ENCODE measurements at places on chromosomes 12 and 14.

GRCh38 chr12:133222211-133222610 lies 13.5 kb downstream of the ANHX start:
- no peak for DNase-seq

DNA sequence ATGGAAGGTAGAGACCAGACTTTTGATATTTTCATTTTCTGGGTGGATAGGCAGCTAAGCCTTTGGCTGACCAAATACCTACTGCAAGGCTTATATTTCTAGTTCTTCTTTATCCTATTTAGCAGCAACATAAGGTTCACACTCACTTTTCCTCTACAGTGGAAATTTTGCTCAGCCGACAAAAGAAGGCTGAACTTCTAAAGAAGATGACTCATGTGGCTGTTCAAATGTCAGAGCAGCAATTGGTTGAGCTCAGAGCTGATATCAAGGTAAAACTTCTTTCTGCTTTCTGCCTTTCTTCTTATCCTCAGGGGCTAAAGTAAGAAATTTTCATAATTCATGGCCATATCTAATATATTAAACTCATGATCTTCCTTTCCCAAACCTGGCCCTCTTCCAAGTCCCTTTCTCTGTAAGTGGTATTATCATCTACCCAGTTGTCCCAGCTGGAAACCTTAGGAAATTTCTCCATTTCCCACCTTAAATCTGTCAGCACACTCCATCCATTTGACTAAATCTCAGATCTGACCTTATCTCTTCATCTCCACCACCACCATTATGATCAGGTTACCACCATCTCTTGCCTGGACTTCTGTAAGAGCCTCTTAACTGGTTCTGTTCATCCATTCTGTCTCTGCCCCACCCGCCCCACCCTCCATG lies 19.8 kb upstream of the KCNH3 start:
- DNase-seq: no peak

- no peak for DNase-seq
Measured at GRCh38 chr12:3291939-3292338, 199.1 kb upstream of the PRMT8 start.

DNA sequence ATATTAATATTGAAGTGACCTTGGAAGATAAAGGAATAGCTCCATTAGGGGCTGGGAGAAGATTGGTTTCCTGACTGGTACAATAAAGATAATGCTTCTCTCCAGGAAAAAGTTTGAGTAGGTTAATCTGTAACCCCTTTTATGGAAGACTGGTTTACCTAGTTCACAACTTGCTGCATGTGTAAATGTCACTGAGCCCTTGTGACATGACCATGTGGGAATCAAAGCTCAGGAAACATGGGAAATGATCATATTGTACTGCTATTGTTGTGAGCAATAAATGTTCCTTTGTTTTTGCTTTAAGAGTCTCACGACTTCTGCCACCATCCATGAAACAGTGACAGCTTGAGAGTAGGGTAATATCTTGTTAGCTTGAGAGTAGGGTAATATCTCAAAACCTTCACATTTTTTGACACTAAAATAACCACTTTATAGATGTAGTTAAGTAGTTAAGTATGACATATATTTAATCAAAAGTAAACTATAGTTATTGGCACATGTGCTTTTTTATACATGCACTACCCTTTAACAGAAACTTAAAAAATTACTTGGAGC lies 1338.6 kb downstream of the FSCB start:
- no peak for DNase-seq

GRCh38 chr14:104187931-104188726 lies 49.7 kb downstream of the KIF26A start:
- DNase-seq: no peak

- no peak for DNase-seq
Measured at GRCh38 chr12:53624458-53624857, 1.7 kb downstream of the ATF7 start.

DNA sequence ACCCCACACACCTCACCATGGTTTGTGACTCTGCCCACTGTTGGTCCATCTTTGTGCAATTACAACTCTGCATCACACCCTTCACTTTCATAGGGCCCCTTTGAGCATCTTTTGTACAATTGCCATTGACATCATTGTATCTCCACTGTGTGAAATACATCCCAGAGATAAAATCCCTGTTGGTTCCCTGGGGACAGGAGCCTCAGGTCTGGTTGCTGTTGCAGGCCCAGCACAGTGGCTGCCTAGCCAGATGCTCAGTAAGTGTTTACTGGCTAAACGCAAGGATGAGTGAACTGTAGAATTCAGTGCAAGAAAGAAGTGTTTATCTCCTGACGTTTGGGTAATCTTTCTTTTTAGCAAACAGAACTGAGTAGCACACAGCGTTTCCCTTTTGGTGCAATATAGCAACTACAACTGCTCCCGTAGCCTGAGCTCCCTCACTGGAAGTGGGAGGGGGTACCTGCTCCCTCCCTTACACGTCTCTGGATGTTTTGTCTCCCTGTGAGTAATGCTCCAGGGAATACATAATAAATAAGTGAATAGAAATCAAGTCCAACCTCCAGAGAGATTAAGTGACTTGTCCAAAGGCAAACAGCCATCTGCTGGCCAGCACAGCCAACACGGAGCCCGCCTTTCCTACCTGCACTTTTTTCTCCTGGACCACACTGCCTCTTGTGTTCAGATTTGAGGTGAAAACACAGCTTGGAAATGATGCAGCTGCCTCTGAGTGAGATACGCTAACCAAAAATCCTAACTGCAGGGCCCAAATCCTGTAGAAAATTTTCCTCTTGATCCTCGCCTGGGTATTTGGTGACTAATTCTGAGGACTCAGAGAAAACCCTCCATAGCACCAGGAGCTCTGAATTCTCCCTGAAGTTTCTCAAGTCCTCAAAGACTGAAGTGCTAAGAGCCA lies 27.4 kb downstream of the GALNT16 start:
- DNase-seq: no peak

- no peak for DNase-seq
Measured at GRCh38 chr12:31371256-31371620, 45.3 kb upstream of the SINHCAF start.

GRCh38 chr12:130672089-130672820 lies 43.8 kb downstream of the RIMBP2 start:
- DNase-seq: no peak

- DNase-seq: no peak
Measured at GRCh38 chr14:89397569-89398230, 19.3 kb downstream of the FOXN3 start.

GRCh38 chr14:96627811-96628775 lies 125.9 kb downstream of the PAPOLA start:
- DNase-seq: no peak

DNA sequence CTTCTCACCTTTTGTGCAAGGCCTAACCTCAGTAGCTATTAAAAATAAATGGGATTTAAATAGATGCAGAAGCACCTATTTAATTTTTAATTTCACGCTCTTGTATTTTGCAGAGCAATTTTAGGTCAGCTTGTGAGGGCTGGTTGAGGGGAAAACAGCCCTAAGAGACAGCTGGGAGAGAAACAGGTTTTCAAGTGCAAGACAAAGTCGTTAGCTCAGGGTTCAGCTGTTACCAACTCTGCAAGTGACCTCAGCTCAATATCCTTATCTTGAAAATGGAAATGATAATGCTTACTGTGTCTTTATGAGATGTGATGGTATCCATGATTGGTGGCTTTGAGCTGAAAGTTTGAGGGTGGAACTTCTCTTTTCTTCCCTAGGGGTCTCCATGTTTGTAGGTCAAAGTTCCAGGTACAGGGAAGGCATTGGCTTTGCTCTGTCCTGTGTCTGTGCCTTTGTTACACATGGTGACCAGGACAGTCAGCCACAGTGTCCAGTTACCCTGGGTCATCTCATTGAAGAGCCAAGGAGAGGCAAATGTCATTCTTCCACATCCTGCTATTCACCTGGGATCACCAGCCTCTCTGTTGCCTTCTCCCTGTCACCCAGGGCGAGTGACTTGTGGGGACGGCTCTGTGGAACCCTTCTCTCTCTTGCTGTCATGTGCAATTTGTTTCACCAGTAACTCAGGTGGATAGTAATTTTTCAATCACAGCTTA lies 100.3 kb downstream of the SAMD4A start:
- DNase-seq: no peak

GRCh38 chr14:86575141-86575540 lies 1045.2 kb downstream of the FLRT2 start:
- no peak for DNase-seq

GRCh38 chr14:51431741-51432140 lies 191.7 kb downstream of the TMX1 start:
- no peak for DNase-seq

- peak; percentile 74 for DNase-seq
Measured at GRCh38 chr14:105527826-105528585, 1.6 kb downstream of the TMEM121 start.

DNA sequence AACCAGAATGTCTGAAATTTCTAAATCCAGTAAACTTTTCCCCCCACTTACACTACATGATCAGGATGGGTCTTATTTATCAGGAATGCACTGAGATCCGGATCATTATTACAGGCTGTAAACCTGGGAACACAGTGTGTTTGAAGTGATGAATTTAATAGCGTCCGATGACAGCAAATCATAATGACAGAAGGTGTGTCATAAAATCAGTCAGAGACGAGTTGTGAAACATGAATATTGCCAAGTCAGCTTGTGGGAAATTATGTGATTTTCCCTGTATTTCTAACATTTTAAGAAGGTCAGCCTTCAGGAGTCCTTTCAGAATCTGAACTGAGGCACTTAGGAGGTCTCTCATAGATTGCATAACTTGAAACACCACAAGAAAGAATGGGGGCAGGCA lies 36.7 kb downstream of the RERG start:
- DNase-seq: no peak

GRCh38 chr12:124660851-124661250 lies 93.4 kb upstream of the NCOR2 start:
- no peak for DNase-seq

DNA sequence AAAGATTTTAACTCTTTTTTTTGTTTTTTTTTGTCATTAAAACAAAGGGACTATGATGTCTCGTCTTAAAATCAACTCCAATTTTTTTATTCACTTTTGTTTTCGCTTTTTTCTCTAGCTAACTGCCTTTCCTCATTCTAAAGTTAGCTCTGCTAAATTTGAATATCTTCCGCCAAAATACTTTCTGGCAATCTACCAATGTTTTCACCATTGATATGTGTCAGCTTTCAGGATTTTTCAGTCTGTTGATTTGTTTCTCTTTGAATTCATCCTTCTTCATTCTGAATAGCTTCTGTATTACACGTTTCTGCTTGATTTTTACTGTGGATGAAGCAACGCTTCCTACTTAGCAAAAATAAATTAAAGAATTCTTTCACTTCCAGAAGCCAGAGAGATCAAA lies 38.7 kb upstream of the NOVA1 start:
- DNase-seq: no peak

GRCh38 chr12:48967991-48968390 lies 3.5 kb downstream of the WNT10B start:
- DNase-seq: no peak

DNA sequence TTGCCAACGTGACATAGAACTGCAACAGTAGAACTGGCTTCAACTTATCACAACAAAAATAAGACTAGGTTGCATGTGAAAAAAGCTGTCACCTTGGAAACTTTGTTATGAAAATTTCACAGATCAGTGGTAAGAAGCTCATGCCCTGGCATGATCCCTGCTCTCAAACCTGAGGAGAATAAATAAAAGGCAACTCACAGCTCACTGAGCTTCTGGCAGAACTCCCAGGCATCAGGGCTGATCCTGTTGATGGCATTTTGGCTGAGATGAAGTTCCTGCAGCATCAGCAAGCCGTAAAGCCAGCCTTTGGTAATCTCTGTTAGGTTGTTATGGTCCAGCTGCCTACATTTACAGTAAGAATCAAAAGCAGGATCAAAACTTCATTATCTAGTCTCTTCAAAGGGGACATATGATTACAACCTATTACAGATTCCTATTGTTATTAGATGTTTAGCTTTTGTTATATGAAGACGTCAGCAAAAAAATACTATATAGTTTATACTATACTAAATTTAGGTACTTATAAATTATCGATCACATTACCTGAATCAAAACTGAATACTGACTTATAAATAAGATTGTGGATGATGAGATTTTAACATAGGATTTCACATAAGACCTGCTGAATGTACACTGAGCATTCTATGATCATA lies 32.0 kb downstream of the LRIG3 start:
- no peak for DNase-seq

DNA sequence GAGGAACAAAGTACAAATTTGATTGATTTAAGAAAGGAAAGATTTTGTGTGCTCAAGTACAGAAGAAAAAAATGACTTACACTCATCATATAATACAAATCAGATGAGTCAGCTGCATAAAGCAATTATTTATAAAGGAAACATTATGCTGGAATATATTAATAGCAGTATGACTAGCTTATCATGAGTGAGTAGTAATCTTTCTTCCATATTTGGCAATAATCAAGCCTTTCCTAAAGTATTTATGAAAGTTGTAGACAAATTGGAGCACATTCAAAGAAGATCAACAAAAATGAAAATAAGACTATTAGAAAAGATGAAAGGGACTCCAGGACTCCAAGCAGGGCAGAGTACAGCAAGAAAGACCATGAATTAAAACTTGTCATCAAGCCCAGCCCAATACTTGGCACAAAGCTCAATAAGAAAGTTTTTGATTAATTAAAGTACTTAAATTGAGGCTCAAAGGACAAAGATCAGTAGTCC lies 32.8 kb downstream of the CCER1 start:
- DNase-seq: no peak

GRCh38 chr14:74429221-74429691 lies 3.2 kb upstream of the SYNDIG1L start:
- DNase-seq: no peak

DNA sequence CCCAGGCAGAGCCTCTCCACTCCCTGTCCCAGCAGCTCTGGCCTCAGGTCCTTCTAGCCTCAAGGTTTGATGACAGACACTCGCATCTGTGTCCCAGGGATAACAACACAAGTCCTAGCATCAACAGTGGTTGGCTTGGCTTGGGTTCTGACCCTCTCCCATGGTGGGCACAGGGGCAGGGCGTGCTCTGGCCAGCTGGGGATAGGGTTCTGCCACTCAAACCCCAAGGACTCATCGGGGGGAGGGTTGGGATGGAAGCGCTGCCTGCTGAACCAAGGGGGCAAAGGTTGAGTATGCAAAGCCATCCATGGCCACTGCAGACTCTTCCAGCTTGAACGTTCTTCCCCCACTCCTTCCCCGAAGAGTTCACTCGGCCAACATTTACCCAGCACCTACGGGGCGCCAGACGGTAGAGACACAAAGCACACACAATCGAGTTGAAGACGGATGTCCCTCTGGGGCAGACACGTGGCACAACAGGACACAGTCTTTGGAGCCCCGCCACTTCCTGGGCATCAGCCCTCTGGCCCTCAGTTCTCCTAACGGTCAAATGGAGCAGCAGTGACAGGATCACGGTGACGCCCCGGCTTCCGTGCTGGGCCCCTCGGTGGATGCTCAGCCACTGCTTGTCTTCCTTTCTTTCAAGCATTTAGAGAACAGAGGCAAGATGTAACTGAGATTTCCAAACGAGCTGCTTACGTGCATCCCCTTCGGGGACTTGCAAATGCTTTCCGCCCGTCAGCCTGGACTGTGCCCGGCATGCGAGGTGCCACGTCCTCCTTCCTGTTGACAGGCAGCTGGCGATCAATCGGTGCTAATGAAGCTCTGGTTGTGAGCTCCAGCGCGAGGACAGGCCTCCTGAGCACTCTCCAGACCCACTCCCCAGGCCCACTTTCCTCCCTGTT lies 42.6 kb downstream of the DLK1 start:
- no peak for DNase-seq

All from stimulated activated CD4-positive, alpha-beta T cell treated with anti-CD3 and anti-CD28 coated beads, Interleukin-4, amount 100 ng/mL, for 4 hours (primary cell).